NCI-H524 treated with DMSO at 0.1 percent for 48 hours (cell line): ENCODE measurements at places on chromosomes 2 and 18.

GRCh38 chr2:237213315-237214022 is 127.8 kb downstream of the COPS8 start:
- DNase-seq = no peak

- DNase-seq = no peak
Measured at GRCh38 chr2:231917280-231918066, 8.7 kb downstream of the NPPC start.

DNA sequence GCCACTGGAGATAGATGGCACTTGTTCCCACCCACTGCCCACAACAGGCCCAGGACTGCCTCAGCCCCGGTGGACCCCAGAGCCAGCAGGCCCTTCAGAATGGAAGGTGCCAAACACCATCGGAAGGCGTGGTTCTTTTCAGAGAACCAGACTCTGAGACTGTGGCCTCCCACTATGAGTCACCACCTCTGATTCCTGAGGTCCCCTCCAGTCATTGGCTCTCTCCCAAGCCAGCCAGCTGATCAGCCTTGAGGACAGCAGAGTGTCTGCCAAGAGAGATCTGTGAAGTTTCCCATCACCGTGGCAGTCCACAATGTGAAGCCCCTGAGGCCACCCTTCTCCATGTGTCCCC is 10.4 kb upstream of the MAP3K2 start:
- DNase-seq = no peak

- no peak for DNase-seq
Measured at GRCh38 chr2:47054036-47054555, 101.0 kb downstream of the STPG4 start.

DNA sequence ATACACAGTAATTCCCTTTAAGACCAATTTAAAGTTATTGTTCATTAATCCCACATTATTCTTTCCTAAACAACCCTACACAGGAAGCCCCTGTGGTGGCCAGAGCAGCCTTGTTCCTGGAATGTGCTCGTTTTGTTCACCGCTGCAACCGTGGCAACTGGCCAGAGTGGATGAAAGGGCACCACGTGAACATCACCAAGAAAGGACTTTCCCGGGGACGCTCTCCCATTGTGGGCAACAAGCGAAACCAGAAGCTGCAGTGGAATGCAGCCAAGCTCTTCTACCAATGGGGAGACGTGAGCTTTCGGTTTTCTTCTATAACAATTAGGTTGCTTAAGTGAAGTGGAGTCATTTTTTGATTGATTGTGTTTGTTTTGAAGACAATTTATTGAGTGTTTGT is 101.0 kb downstream of the UNC80 start:
- DNase-seq = no peak

- DNase-seq = peak; percentile 20
Measured at GRCh38 chr2:76008001-76008702, 297.4 kb upstream of the GCFC2 start.

GRCh38 chr18:13223311-13224143 is 5.0 kb downstream of the LDLRAD4 start:
- DNase-seq = no peak

DNA sequence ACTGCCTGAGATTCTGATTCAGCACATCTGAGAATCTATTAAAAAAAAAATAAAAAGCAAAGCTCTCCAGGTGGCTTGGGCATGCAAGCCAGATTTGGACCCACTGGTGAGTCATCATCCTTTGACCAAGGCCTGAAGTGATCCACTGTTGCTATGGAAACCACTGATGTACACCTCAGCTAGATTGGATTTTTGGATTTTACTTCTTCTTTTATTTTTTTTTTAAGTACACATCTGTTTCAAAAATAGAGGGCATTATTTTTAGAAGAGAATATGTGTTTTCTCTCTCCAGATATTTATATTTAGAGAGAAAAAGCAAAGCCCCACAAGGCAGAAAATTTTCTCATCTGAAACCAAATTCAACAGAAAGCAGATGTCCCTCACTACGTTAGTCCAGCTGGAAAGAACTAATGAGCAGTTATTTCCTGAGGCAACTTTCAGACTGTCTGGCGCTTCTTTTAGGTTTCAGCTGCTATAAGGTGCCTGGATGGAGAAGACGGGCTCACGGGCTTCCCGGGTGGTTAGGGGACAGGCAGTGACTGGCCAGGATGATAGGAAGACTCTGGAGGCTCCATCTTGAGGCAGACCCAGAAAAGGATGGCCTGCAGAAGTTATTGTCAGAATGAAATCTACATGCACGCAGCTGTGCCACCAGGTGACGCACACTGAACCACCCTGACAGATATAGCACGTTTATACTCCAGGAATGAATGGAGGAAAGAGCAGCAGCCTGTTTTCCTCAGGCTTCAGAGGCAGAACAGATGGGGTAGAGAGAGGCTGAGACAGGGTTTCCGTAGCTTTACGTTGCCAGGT is 50.5 kb downstream of the MRPL35 start:
- peak; percentile 72 for DNase-seq

DNA sequence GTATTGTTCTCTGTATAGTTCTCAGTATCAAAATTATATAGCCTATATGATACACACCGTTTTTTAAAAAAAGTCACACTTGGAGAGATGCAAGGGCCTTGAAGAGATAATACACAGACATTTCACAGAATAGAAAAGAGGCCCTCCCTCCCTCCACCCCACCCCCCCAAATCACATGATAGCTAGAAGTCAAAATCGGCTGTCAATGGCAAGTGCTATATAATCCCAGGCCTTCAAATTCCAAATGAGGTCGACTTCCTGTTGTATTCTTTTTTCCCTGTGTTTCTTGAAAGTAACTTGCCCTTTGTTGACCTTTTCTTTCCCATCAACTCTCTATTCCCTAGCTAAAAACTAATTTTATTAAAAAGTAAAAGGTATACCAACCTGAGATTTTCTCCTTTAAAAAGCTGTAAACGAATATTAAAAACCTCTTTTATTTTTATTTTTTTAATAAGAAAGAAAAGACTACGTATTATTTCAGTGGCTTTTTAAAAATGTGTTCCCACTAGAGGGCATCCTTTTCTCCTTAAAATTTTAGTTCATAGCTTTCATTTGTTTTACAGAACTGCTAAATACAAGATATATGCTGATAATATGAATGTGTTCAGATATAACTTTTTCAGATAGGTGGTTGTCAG is 46.6 kb downstream of the KCMF1 start:
- no peak for DNase-seq

DNA sequence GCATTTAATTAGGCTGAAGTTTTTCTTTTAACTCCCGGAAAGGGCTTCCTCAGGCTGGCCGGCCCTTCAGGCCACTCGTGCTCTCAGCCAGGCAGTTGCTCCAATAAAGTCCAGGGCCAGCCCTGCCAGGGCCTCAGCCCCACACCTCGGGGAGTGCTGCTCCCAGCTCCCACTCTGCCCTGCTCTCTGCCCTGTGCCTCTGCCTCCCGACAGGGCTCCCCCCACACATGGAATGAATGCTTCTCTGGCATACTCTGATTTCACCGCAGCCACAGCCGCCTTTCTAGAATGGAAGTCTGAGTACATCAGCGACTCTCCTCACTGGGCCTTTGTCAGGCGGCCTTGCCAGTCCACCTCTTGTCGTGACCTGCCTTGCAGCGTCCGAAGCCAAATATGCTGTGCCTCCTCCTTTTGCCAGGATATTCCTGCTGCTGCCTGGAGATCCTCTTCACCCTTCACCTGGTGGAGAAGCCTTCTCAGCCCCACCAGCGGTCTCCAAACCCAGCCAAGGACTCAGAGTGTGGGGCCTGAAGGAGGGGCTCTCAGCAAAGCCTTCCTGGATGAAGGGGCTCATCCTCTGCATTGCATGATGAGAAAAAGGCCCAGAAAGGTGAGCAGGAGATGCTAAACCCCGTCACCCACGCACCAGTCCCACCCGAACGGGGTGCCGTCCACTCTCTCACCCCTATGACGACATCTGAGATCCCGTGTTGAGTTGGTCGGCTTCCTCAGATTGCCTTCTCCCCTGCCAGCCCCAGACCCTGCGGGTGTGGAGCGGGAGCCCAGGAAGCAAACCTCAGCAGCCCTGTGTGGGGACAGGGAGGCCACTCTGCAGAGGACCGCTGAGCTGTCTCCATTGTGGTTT is 472.7 kb upstream of the HS6ST1 start:
- DNase-seq = no peak

DNA sequence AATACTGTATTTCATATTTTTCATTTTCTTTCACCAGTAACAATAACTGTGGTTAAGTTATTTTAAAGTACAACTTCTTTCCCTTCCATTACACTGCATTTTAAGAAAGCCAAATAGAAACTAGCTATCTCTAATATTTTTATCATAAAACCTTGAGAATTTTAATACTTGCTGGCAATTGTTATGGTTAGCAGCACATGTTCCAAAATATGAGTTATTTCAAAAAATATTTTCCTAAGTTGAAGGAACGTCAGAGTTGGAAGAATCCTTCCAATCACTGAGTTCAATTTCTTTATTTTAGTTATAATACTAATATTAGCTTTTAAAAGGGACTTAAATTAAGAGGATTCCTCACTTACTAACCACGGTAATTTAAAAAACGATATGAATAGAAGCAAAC is 68.4 kb downstream of the SCN9A start:
- DNase-seq = no peak

- no peak for DNase-seq
Measured at GRCh38 chr18:77708826-77709506, 459.3 kb downstream of the GALR1 start.

DNA sequence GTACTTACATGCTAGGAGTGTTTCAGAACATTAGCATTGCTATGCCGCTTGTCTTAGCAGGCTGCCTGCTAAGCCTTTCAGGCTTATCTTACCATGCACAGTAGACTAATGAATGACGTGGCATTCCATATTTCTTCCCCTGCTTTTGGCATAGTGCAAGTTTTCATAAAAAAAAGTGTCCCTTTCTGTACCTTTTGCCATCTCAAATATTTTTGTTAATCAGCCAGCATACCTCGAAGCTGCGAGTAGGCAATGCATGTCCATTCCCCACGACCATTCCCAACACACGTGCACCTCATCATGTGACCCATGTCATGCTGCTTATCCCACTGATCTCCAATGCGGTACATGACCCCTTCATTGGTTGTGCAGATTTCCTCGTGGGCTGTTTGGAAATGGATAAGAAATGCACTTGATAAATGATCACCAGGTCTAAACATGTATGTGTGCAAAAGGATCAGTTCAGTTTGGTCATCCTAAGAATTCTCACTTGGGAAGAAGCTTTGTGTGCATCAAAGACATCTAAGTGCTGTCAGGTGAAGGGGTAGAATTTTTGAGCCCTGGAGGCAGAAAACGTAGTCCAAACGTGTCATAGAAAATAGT is 13.9 kb downstream of the FN1 start:
- DNase-seq = no peak

DNA sequence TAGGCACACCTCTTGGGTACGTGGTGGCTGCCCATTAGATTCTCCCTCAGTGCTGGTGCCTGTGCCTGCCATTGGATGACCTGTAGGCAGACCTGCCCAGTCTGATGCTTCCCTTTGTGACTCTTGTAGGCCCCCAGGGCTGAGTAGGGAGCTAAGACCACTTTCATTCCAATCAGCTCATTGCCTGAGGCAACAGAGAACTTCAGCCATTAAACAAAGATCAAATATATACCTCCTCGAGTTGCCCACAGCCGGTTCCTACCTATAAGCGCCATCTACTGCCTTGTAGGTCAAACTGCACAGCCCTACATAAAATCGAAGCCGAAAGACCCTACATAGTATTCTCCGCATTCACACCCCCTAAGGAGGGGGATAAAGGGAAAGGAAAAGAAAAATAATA is 184.6 kb downstream of the ETAA1 start:
- DNase-seq = no peak

DNA sequence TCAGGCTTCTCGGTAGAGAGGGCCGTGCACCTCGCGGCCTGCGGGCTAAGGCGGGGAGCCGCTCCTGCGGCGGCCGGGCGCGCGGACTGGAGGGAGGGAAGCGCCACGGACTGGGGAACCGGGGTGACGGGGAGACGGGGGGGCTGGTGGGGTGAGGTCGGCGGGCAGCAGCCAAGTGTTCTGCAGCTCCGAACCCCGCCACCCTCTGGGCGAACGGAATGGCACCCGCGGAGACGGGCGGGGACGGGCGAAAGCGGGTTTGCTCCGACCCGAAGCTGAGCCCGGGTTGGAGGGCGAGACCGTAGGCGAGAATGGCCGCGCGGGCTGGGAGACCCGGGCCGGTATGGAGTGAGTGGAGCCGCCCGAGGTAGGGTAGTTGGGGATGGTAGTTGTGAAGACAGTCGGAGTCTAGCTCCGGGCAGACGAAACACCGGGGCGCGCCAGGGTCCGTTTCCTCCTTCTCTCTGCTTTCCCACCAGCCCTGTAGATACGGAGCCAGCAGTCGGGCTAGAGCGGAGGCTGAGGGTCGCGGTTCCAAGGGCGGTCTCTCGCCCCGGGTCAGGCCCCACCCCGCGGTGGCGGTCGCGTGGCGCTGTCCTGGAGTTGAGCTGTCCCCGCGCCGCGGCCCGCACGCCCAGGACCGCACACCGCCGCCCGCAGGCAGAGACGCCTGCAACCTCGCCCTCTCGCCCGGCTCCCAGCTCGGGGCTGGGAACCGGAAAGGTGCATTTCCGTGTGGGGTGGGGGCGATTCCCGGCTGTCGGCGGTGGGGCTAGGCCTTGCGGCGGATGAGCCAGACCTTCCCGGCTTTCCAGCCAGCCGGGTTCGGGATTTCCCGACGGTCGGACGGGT is 160.3 kb upstream of the SIX2 start:
- DNase-seq = no peak

DNA sequence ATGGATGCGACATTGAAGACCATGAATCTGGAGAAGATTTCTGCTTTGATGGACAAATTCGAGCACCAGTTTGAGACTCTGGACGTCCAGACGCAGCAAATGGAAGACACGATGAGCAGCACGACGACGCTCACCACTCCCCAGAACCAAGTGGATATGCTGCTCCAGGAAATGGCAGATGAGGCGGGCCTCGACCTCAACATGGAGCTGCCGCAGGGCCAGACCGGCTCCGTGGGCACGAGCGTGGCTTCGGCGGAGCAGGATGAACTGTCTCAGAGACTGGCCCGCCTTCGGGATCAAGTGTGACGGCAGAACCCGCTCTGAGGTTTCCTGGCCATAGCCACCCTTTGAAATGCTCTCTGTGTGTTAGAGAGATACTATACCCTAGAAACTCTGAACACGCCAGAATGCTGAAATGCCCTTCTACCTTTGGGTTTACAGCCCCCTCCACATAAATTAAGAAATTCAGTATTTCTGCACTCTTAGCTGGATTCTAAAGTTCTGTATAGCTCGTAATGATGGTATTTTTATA is 659 bp downstream of the CHMP1B start:
- no peak for DNase-seq

DNA sequence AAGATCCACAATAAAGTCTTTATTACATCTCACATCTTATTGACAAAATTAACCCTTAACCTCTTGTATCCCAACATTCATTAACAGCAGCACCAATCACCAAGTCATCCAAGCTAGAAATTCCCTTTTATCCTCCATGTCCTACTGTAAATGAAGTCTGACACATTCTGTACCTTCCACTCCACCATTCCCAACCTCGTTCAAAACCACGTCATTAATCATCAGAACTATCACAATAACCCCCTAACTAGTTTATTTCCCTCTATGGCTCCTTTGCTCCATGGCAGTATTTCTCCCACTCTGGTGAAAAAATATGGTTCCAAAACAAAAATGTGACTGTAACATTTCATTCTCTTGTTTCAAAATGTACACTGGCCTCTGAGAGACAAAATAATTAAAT is 1626.2 kb downstream of the LRP1B start:
- DNase-seq = no peak
